ENCODE measurements at places on chromosomes 1 and 21. TPM values are rescaled to one million over a fixed set of nuclear protein-coding genes. Genes with fewer than 3 reads are reported as not detected.

DNA sequence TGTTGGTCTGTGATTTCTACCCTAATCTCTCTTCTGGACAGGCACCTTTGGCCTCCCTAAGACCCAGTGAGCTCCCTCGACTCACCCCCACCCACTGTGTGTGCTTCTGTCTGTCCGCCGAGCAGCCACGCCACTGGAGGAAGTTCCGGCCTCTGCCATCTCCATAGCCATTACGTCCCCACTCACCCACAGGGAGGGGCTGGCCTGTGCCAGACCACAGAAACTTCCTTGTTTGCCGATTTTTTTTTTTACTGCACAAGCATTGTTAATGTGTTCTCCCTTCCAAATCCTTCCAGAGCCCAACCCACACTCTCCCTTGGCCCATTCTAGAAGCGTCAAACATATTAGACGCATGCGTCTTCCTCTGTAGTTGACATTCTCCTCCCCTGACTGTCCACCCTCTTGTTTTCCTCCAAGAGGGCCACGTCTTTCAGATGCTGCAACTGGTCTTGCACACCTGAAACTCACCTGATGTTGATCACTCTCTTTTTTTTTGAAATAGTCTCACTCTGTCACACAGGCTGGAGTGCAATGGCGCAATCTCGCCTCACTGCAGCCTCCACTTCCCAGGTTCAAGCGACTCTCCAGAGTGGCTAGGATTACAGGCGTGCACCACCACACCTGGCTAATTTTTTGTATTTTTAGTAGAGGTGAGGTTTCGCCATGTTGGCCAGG lies 72.3 kb downstream of the EVA1C start:
- H3K4me3 ChIP-seq: no peak overlapping the region
- no peaks in the 10 kb centered on the region for H3K27me3 ChIP-seq
- H3K27ac ChIP-seq: no peak overlapping the region
- DNase-seq: no peak
- no peaks in the 10 kb centered on the region for H3K4me1 ChIP-seq

ANGPTL1 gene
- not detected for total RNA-seq

- H3K4me3 ChIP-seq: no peak overlapping the region
- DNase-seq: no peak
- no peaks in the 10 kb centered on the region for H3K36me3 ChIP-seq
- H3K27me3 ChIP-seq: no peaks in the 10 kb centered on the region
- H3K27ac ChIP-seq: no peak overlapping the region
Measured at GRCh38 chr1:41500378-41500777, 15.9 kb upstream of the EDN2 start.

DNA sequence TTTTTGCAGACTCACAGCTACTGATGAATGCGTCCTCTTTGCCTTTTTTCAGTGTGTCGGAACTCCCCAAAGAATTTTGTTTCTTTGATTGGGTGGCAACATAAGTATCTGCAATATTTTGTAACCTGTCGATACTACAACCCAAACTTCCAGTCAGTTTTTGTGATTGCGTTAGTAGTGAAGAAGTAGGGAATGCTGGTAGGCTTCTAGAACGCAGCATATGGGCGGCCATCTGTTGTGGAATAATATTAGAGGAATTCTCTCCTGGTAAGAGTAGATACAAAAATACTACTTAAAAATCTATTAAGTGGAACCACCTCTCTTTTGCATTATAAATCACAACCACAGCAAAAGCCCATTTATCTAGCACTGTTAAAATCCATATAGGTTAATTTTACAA lies 107.4 kb downstream of the LYST start:
- H3K27me3 ChIP-seq: no peaks in the 10 kb centered on the region
- H3K27ac ChIP-seq: no peak overlapping the region
- no peak overlapping the region for H3K4me3 ChIP-seq
- no peak for DNase-seq
- peaks cover 7% of the 10 kb centered on the region for H3K36me3 ChIP-seq

DNA sequence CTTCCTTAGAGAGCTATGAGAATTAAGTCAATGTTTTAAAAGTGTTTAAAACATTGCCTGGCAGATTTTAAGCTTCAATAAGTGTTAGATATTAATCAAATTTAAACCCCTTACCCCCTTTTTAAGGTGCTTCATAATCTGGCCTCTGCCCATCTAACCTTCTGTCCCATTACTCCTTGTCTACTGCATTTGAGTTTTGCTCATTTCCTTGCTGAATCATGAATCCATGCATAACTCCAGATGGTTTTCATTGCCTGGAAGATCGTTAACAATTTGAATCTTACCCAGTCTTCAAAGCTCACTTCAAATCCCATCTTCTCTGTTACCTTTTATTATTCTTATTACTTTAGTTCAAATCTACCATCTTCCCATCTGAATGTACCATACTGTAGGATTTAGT lies 4.6 kb downstream of the HJV start:
- H3K27me3 ChIP-seq: peaks cover 26% of the 10 kb centered on the region
- no peak overlapping the region for H3K27ac ChIP-seq
- no peak for DNase-seq
- H3K4me3 ChIP-seq: no peak overlapping the region
